Stomach (tissue), 19 donors: ENCODE measurements at places on chromosomes 12 and 14. TPM values are rescaled to one million over a fixed set of nuclear protein-coding genes. Genes with fewer than 3 reads are reported as not detected.

- DNase-seq: peak; percentile 51
Observed at GRCh38 chr12:61546296-61546695, 713.9 kb upstream of the USP15 start.

DNA sequence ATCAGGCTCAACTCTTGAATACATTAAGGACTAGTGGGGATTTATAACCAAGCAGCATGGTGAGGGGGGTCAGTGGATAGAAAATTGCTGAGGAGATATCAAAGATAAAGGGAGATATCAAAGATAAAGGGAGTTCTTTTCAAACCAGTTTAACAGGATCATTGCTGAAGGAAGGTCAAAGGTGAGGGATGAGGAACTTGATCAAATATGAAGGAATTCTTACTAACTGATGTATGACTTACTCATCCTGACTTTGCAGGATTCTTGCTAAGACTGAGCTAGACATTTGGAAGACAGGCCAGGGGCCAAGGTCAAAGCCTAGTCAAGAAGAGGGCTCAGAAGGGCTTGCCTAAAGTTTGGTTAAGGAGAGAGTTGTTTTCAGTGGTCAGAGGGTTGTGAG, 4.8 kb downstream of the ABHD4 start:
- DNase-seq: no peak

DNA sequence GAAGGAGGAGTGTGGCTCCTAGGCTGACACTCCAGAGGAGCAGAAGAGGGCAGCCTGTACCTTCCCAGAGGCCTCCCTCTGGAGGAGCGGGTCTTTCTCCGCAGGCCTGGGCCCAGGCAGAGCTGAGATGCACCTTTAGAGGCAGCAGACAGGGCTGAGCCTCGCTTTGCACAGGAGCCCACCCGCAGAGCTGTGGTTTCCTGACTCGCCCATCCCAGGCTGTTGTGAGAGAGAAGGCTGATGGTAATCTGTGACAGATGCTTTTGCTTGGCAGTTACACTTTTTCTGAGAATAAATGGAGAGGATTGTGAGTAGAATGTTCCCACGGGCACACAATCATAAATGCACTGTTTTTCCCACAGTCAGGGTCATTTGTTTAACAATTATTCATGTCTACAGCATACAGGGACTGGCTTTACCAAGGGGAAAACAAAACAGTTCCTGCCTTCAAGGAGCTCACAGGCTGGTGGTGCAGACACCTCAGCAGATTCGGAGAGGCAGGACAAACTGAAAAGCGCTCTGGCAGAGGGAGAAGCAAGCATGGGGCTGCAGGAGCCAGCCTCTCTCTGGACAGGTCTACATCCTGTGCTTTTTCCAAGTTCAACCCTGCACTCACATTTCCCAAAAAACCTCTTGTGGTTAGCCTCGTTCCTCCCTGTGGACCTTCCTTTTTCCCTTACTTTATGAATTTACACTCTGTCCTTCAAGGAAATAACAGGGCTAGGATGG, 13.9 kb downstream of the EVL start:
- DNase-seq: peak; percentile 63

GRCh38 chr14:58865514-58866281, 227.9 kb downstream of the DACT1 start:
- DNase-seq: peak; percentile 67

- DNase-seq: peak; percentile 37
Observed at GRCh38 chr12:69337311-69338090, 10.7 kb upstream of the LYZ start.

- no peak for DNase-seq
Observed at GRCh38 chr14:48454887-48455286, 779.5 kb upstream of the MDGA2 start.

The TIMM9 gene
- total RNA-seq: 242 TPM

The NANOG gene
- 0.18 TPM for total RNA-seq

The KLHL33 gene
- under 0.01 TPM for total RNA-seq

The CLEC1A gene
- total RNA-seq: 0.58 TPM
